ENCODE measurements at places on chromosomes 3 and 15. TPM values are rescaled to one million over a fixed set of nuclear protein-coding genes. Genes with fewer than 3 reads are reported as not detected.

- peak overlapping the region; percentile 83 for H3K27ac ChIP-seq
- peaks cover 7% of the 10 kb centered on the region for H3K36me3 ChIP-seq
- peaks cover 2% of the 10 kb centered on the region for H3K4me1 ChIP-seq
- peak overlapping the region; percentile 59 for H3K4me3 ChIP-seq
- DNase-seq: peak; percentile 10
Observed at GRCh38 chr3:158671821-158672214, 630 bp downstream of the LXN start.

DNA sequence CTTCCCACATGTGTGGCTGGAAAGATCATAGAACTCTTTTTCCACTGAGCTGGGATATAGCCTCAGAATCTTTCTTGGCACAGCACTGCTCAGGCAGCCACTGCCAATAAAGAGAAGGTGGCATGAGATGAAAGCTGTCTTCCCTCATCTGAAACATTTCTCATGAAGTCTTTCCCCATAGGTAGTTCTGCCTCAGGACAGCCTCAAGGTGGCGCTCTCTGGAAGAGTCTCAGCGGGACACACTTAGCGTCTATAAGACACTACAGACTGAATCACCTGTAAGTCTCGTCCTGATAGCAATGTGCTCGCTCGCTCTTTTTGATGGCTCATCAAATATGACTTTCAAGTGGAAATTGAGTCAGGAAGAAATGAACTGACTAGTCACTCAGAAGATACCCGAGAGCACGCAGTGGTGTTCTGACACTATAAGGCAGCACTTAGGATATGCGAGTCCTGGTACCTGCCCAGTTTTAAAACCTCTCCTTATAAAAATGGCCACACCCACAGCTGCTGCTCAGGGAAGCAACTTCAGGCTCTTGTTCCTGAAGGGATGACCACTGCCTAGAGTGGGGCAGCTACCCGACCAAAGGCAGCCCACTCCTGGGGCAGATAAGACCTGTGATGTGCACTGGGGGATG is 269.5 kb downstream of the SUCLG2 start:
- H3K27me3 ChIP-seq: no peaks in the 10 kb centered on the region
- H3K27ac ChIP-seq: no peak overlapping the region
- H3K4me1 ChIP-seq: peaks cover 4% of the 10 kb centered on the region

- H3K4me3 ChIP-seq: no peak overlapping the region
- H3K27me3 ChIP-seq: no peaks in the 10 kb centered on the region
- peaks cover 28% of the 10 kb centered on the region for H3K36me3 ChIP-seq
Observed at GRCh38 chr3:56629047-56629446, 54.0 kb downstream of the TASOR start.

The SNTN gene
- not detected for total RNA-seq
